ENCODE measurements at places on chromosomes 16 and 17.

GRCh38 chr16:87487361-87487924 lies 5.4 kb downstream of the ZCCHC14 start:
- DNase-seq: no peak

DNA sequence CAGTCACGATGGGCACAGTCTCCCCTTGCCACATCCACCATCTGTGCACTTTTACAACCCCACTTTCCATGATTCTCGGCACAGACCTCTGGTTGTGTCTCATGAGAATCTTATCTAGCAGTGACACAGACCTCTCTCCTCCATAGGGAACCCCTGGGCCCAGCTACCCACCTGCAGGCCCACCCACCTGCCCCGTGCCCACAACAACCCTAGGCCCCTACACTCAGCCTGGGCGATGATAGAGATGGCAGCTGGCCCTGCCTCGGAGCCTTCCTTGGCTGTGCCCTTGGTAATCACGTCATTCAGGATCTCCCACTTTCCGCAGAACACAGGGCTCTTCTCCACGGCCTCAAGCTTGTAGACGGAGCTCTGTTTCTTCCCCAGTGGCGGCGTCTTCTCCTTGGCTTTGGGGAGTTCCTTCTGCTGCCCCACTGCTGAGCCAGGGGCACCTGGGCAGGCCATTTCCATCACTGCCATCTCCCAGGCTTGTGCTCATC lies 26.5 kb downstream of the MAP3K14 start:
- no peak for DNase-seq

GRCh38 chr16:19375561-19376158 lies 42.0 kb upstream of the TMC5 start:
- DNase-seq: no peak

DNA sequence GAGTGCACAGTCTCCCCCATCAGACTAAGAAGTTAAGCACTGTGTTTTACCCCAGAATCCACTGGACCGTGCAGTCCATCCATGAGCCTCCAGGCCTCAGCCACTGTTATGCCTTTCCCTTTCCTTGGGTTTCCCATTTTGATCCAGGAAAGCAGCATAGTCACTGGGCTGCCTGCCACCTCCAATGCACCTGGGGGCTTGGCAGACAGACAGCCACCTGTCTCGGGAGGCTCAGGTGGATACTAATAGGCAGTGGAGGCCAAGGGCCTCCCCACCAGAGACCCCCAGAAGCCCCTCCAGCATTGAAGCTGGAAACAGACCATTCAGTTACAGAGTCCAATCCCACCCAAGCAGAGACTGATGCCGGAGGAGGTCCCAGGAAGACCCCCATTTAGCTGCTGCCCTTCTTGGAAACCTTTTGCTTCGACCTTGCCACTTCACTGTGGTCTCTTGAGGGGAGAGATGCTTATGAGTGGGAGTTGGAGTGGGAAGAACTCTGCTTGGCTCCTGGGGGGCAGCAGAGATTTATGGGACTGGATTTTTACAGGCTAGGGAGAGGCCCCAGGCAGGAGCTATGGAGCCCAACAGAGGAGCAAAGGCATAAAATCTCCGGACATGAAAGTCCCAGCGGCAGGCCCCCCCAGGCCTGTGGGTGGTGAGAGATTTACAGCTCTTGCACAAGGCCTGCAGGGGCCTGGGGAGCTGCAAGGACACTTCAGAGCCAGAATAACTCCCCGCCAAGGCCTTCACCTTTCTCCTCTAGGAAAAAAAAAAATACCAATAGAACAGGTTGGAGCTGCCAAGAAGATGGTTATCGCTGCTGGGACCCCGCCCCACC lies 12.2 kb upstream of the SP2 start:
- no peak for DNase-seq

- DNase-seq: no peak
Measured at GRCh38 chr17:27555339-27555738, 75.6 kb upstream of the LGALS9 start.

DNA sequence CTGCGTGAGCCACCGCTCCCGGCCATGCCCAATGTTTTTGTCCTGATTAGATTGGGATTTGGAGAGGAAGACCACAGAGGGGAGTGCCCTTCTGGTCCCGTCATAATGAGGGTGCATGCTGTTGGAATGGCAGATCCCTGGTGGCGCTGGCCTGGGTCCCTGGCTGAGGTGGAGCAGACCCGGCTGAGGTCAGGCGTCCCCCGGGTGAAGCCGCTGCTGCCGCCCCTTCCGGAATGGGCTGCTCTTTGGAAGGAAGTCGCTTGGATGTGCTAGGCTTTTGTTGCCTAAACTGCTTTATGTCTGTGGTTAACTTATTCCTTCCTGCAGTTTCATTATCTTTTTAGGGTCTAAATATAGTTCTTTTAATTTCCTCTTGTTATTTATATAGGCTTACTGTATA lies 120.3 kb upstream of the CHMP6 start:
- no peak for DNase-seq

GRCh38 chr16:89779909-89780305 lies 36.5 kb downstream of the FANCA start:
- no peak for DNase-seq

GRCh38 chr16:53982631-53983042 lies 278.7 kb downstream of the FTO start:
- DNase-seq: no peak

GRCh38 chr17:29825604-29826003 lies 104.4 kb downstream of the SSH2 start:
- DNase-seq: no peak

DNA sequence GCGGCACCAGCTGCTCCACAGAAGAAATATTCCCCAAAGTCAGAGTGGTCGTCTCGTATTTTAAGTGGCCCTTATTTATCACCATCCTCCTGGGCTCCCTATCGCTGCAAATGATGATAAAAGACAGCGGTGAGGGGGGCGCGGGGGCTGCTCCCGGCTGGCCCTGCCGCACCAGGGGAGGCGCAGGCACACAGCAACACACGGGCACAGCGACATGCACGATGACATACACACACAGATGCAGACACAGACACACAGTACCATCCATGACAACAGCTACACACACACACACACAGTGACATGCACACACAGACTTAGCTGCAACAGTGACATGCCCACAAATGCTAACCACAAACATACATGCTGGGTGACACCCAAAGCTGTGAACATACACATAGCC lies 52.5 kb downstream of the MRM1 start:
- DNase-seq: no peak

DNA sequence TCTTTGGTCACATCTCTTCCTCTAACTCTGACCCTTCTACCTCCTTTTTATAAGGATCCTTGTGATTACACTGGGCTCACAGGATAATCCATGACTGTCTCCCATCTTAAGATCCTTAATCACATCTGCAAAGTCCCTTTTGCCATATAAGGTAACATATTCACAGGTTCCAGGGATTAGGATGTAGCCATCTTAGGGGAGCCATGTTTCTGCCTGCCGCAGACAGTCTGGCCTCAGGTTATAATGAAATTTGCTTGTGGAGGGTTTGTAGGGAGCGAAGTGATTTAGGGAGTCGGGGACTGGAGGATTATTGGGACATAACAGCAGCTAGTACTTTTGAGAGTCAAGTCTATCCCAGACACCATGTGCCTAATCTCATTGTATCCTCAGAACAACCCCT lies 7.7 kb downstream of the EEF2K start:
- no peak for DNase-seq

DNA sequence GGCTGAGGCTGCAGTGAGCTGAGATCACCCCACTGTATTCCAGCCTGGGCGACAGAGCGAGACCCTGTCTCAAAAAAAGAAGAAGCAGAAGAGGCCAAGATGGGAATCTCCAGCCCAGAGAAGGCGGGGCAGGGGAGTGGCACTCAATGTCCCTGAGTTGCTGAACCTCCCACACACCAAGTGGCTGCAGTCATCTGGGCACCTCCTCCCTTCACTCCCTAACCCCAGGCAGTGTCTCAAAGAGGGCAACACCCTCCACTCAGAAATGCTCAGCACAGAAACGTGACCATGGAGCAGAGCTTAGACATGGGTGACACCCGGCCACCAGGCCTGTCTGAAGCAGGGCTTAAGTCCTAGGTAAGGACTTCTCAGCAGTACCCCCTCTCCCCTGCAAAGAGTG lies 36.3 kb upstream of the BCAR1 start:
- DNase-seq: peak; percentile 29

GRCh38 chr16:80554033-80554432 lies 13.2 kb downstream of the DYNLRB2 start:
- no peak for DNase-seq

DNA sequence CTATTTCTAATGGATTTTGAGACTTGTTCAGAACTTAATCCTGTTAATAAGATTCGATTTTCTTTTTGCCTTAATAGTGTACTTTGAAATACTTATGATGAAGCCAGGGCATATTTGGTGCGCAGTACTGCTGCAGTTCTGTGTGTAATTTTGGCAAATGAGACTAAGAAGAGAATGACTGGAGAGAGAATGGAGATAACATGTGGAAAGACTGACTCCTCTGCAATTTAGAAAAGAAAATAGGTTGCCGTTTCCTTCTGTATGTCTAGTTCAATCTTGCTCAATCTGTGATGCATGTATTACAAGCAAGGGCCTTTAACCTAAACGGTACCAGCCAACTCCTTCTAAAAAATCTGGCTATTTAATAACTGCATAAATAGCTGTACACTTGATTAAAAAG lies 285.1 kb upstream of the CDH11 start:
- DNase-seq: no peak

DNA sequence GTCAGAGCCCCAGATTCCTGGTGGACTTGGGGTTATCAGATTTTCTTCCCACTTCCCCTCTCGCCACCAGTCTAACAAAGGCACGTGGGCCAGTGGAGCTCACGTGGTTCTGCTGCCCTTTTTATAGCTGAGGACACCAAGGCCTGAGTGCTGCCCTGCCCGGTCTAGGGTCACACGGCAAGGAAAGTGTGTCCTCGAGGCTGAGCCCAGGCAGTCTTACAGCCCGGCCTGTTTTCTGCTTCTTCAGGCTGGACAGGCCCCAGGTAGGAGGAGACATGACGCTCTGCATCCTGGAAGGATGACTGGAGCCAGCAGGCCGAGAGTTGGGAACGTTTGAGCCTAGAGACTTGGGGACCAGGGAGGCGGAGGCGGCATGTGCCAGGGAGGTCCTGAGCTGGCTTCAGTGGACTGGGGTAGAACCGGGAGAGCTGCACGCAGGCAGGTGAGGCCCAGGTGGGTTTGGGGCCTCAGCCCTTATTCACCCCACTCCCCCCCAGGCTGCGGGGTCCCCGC lies 3.5 kb downstream of the CTRB1 start:
- peak; percentile 9 for DNase-seq

- DNase-seq: no peak
Measured at GRCh38 chr17:28527181-28527681, 21.1 kb downstream of the FOXN1 start.

DNA sequence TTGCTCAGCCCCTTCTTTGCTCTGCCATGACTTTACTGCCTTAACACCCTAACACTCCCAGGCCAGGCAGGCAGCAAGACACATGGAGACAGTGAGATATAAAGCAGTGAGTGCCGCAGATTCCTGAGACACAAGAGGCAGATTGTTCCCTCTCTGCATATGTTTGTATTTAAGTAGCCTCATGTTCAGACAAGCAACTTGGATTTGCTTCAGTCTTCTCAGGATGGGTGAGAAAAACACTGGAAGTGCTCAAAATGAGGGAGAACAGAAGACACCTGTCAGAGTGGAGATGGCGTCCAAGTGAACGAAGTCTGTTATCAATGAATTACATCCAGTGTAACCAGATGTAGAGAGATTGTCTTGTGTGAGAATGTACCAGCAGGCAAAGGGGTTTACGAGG lies 86.8 kb downstream of the CES1 start:
- DNase-seq: no peak

- DNase-seq: no peak
Measured at GRCh38 chr17:37503148-37503547, 13.5 kb downstream of the DUSP14 start.

- no peak for DNase-seq
Measured at GRCh38 chr16:59604354-59604753, 870.2 kb upstream of the GOT2 start.

DNA sequence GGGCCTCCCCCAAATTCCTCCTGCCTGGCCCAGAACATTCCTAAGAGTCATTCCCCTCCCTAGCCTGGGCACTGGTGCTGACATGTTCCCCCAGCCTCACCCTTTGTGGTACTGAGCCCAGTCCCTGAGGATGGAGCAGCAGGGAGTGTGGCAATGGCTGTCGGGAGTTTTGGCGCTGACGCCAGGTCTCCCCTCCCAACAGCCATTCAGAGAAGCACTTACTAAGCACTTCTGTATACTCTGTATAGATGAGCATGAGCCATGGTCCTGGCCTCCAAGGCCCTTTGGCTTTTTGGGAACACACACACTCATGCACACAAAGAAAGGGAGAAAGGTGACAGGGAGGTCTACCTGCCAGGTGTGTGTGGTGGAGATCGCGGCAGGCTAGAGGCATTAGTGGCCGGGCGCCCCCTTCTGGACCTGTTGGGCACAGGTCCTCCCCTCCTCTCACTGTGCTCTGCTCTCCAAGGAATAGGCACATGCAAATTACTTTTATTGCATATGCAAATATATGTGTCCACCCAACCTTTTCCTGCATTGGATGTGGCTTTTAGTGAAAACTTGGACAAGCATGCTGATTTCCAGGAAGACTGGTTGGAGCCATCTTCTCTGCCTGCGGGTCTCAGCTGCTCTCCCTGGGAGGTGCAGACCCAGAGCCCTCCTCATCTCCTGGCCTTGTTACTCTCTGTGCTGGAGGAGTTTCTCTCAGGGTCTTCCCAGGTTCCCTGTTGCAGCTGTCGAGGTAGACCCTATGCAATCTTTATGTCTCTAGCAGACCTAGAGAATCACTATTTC lies 17.4 kb upstream of the C17orf107 start:
- DNase-seq: peak; percentile 73

- no peak for DNase-seq
Measured at GRCh38 chr17:49000943-49001342, 3.8 kb downstream of the IGF2BP1 start.

GRCh38 chr16:86519649-86520316 lies 9.5 kb downstream of the FOXF1 start:
- peak; percentile 96 for DNase-seq

- DNase-seq: no peak
Measured at GRCh38 chr17:17493986-17494466, 2.2 kb downstream of the RASD1 start.
